ENCODE measurements at places on chromosomes 4 and X.

DNA sequence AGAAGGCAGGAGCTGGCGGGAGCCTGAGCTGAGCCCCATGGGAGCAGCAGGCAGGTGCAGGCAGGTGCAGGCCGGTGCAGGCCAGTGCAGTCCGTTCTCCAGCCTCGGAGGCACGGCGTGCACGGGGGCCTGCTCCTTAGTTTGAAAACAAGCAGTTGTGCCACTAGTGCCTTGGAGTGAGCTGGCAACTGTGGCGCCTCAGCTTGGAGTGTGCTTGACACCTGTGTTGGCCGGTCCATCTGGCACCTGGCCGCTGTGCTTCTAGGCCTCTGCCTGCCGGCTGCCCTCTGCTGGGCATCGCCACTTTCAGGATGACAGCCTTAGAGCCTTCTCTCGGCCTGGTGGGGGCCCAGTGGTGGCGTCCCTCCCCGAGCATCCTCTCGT is 47.9 kb downstream of the RGS12 start:
- no peak for DNase-seq

DNA sequence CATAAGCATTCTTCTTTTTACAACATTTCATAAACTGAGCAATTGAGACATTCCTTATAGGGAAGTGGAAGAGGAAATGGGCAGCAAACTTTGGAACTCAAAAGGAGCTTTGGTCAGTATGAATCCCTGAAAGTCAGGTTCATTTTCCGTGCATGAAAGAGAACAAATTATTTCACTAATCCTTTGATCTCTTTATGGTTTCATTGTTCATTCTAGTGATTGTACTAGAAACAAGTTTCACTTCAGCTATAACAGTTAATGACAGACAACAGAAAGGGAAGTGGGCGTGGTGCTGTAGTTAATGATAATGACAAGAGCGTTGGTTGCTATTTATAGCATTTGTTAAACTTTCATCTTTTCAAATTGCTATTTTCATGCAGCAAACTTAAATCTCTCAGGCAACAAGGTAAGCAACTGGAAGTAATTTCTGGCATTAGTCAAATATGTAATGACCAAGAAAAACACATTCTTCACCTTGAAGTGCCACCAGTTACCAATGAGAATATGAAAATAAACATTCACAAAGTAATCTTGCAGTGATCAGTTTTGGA is 98.4 kb downstream of the AREG start:
- DNase-seq: no peak

GRCh38 chr4:183229397-183229796 is 90.7 kb downstream of the CLDN22 start:
- no peak for DNase-seq

DNA sequence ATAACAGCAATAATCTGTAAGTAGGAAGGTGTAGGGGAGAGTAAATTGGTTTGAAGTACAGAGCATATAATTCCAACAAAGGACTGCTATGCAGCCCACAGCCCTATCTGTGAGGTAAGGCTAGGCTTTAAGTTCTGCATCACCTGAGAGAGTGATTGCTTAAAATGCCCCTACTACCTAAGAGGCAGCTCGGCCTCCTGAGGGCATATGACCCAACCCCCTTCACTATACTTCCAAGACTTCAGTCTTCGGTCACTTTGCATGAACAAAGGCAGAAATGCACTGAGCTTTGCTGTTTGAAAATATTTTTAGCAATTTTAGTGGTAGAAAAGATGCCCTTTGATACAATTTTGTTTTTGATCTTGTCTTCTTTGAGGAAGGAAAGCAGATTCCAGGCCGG is 4.9 kb upstream of the DDX3X start:
- DNase-seq: no peak

DNA sequence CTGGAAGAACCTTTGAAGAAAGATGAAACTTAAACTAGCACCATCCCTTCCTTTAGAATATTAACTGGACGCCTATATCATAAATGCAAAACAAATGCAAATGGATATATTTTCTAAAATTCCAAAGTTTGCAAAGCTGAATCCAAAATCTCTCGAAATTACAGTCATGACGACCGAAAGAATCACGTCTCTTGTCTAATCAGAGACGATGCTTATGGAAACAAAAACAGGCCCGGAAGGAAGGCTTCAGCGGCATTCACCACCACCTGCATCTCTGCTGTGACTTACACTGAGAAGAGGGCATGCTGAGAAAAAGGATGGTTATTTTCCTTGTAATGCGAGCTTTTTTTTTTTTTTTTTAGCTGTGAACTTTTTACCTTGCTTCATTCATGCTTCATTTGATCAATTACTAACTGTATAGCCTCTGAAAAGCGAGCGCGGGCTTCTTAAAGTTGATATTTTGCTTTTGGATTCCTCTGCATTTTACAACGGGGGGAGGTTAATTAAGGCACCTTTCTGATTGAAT is 209.3 kb downstream of the SOWAHB start:
- no peak for DNase-seq

GRCh38 chr4:125382995-125383394 is 68.2 kb downstream of the FAT4 start:
- no peak for DNase-seq

GRCh38 chrX:115949900-115950822 is 220.4 kb upstream of the AGTR2 start:
- DNase-seq: no peak

GRCh38 chr4:87058356-87059073 is 123.7 kb downstream of the AFF1 start:
- DNase-seq: no peak

DNA sequence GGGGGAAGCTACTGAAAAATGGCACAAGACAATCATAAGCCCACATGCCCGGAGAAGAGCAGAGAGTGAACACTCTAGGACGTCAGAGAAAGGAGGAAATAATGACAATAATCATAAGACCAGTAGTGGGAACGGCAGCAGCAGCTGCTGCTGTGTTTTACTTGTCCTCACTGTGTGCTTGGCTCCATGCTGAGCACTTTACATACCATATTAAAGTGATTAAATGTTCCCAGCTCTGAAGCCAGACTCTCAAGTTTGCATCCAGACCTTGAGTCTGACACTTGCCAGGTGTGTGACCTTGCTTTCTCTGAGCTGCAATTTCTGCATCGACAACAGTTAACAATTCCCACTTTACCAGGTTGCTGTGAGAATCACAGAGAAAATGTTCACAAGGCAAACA is 255.4 kb downstream of the SPANXN1 start:
- no peak for DNase-seq

- no peak for DNase-seq
Measured at GRCh38 chr4:119246177-119246733, 33.7 kb downstream of the USP53 start.

GRCh38 chrX:154097003-154097588 is 421 bp downstream of the MECP2 start:
- peak; percentile 78 for DNase-seq

GRCh38 chr4:83889802-83890201 is 353.9 kb downstream of the GPAT3 start:
- peak; percentile 29 for DNase-seq

DNA sequence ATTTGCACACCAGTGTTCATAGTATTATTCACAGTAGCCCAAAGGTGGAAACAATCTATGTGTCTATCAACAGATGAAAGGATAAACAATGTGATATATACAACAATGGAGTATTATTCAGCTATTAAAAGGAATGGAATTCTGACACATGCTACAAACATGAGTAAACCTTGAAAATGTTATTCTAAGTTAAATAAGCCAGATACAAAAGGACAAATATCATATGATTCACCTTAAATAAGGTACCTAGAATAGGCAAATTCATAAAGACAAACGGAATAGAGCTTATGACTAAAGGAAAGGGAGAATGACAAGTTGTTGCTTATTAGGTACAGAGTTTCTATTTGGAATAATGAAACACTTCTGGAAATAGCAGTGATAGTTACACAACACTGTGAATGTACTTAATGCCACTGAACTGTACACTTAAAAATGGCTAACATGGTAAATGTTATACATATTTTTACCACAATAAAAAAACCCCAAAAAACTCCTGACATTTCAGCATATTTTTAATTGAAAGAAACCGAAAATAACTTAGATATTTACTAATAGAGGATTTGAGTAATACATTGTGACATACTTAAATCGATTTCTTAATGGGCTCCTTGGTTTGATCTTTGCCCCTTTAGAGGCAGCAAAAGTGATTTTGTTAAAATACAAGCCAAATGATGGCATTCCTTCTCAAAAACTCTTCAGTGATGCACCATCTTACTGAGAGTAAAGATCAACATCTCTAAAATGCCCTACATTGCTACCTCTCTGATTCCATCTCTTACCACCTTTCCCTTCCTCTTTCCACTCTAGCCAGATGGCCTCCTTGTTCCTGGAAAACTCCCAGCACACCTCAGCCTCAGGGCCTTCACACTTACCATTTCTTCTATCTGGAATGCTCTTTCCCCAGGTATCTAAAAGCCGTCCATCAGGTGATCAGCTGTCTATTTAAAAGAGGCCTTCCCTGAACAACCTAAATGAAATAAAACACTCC is 8.6 kb upstream of the CYP2U1 start:
- DNase-seq: no peak

GRCh38 chr4:1412376-1413203 is 6.3 kb upstream of the NKX1-1 start:
- no peak for DNase-seq

- DNase-seq: no peak
Measured at GRCh38 chr4:34534916-34535315, 1709.4 kb downstream of the ARAP2 start.

DNA sequence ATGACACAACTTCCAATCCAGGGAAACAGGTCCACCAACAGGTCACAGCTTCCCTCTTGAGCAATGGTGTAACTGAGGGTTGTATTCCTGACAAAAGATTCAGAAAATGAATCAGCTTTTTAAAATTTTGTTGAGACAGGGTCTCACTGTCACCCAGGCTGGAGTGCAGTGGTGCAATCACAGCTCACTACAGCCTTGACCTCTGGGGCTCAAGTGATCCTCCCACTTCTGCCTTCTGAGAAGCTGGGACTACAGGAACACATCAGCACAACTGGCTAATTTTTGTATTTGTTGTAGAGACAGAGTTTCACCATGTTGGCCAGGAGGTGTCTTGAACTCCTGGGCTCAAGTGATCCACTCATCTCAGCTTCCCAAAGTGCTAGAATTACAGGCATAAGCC is 43.7 kb downstream of the SAT1 start:
- DNase-seq: no peak

GRCh38 chrX:16839219-16839851 is 30.8 kb downstream of the RBBP7 start:
- DNase-seq: peak; percentile 64

- DNase-seq: peak; percentile 71
Measured at GRCh38 chr4:13905543-13905942, 278.0 kb upstream of the BOD1L1 start.

- DNase-seq: no peak
Measured at GRCh38 chr4:185013417-185014125, 4.7 kb upstream of the HELT start.

DNA sequence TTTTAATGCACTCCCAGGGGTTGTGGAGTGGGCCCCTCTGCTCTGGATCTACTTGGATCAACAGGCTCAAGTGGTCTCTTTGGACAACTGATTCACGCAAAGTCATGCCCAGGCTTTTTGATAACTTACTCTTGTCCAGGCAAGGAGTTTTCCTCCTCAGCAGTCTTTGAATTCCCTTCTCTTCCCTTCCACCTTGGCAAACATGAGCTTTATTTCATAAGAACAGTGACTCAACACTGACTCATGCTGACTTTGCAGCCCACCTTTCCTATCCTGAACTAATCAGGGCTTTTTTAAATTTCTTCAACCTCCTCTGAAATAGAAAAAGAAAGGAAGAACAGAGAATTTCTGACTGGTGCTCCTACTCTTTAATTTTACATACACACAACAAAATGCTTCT is 132.1 kb upstream of the LDB2 start:
- DNase-seq: peak; percentile 59

DNA sequence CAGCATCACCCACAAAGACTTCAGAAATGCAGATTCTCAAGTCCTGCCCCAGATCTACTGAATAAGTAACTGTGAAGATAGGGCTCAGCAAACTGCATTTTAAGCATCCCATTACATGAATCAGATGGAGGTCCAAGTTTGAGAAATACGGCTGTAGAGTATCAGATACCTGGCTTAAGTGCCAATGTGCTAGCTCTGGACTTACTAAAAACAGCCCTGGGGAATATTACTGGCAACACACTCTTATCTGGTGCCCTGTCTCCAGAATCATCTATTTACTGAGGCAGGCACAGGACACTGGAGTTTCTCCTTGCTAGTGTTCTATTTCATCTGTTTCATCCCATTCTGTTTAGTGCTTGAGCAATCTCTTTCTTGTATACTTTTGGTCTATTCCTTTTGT is 105.1 kb downstream of the SPOCK3 start:
- DNase-seq: no peak

- DNase-seq: peak; percentile 66
Measured at GRCh38 chr4:4260185-4260751, 12.2 kb upstream of the TMEM128 start.

- DNase-seq: peak; percentile 95
Measured at GRCh38 chr4:156298230-156298629, 344.6 kb upstream of the CTSO start.

GRCh38 chr4:82429728-82430192 is 502 bp downstream of the HNRNPDL start:
- no peak for DNase-seq

DNA sequence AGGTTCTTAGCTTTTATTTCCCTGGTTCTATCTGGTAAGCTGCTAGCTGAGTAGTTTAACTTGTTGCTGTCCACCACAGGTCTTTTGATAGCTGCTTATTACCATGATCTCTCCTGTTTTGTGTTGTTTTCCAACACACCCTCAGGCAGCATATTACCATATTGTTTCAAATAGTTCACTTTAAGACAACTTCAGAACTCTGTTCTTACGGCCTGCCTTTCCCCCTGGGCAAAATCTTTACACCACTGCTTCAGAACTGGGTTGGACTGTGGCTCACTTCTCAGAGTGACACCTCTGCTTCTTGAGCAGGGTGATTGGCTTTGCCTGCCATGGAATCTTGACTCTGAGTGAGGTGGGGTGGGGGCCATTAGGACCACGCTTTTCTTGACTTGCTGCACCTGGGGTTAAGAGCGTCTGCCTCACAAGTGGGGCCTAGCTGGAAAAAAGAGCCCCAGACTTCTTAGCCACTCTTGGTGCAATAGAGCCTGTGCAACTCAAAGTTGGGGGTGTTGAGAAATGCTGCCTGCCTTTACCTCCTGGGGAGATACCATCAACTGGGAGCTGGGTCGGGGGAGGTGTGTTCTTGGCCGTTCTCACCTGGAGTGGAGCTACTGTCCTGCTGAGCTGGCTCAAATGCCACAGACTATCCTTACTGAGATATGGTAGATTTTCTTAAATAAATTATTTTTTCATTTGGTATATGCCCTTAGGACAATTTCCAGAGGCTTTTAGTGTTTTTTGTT is 23.4 kb downstream of the USP9X start:
- no peak for DNase-seq

- DNase-seq: no peak
Measured at GRCh38 chr4:96744676-96745075, 904.8 kb downstream of the PDHA2 start.

DNA sequence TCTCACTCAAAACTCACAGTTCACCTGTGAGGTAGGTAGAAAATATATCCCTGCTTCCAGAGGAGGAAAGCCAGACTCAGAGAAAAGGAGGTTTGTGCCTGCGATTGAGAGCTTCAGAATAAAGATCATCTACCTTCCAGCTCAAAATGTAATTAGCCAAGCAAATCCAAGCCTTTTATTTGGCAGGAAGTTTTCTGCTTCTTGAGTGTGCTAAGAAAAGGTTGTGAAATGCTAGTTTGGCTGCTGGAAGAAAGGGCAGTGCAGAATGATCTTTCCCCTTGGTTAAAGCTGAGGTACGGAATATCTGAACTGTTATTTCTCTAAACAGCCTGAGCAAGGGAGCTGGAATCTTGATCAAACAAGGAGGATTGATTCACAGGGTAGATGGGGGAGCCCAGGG is 59.7 kb upstream of the VCX3B start:
- no peak for DNase-seq

Measured in fibroblast of skin of scalp (primary cell).